Keratinocyte (primary cell): ENCODE measurements at places on chromosomes 5 and 9. TPM values are rescaled to one million over a fixed set of nuclear protein-coding genes. Genes with fewer than 3 reads are reported as not detected.

Gene C9orf153
- polyA plus RNA-seq = 0.05 to 0.09 TPM in 2 of 3 replicates, not detected in the other

Gene SPATA31A3
- not detected in 3 replicates for polyA plus RNA-seq

DNA sequence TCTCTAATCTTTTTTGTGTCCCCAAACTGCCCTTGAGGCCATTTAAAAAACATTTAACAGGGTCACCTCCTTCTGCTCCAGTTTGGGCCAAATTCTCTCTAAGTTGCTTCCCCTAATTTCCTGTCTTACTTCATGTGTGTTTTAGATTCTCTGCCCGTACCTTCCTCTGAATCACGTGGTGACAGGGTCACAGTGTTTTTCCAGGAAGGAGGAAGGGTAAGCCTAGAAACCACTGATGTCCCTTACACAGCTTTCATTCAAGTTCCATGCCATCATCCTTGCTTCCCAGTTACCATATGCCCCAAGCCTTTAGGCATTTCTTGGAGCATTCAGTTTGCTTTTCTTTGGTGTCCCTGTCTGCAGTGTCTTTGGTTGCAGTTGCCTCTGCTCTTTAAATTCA, 42.4 kb upstream of the MACIR start:
- DNase-seq = no peak

GRCh38 chr5:178292826-178293205, 60.2 kb upstream of the PHYKPL start:
- DNase-seq = no peak

GRCh38 chr5:105032917-105033316, 1470.3 kb upstream of the NUDT12 start:
- no peak for DNase-seq

Gene MLANA
- polyA plus RNA-seq = not detected in 3 replicates

Gene SPINK13
- not detected in 3 replicates for polyA plus RNA-seq

DNA sequence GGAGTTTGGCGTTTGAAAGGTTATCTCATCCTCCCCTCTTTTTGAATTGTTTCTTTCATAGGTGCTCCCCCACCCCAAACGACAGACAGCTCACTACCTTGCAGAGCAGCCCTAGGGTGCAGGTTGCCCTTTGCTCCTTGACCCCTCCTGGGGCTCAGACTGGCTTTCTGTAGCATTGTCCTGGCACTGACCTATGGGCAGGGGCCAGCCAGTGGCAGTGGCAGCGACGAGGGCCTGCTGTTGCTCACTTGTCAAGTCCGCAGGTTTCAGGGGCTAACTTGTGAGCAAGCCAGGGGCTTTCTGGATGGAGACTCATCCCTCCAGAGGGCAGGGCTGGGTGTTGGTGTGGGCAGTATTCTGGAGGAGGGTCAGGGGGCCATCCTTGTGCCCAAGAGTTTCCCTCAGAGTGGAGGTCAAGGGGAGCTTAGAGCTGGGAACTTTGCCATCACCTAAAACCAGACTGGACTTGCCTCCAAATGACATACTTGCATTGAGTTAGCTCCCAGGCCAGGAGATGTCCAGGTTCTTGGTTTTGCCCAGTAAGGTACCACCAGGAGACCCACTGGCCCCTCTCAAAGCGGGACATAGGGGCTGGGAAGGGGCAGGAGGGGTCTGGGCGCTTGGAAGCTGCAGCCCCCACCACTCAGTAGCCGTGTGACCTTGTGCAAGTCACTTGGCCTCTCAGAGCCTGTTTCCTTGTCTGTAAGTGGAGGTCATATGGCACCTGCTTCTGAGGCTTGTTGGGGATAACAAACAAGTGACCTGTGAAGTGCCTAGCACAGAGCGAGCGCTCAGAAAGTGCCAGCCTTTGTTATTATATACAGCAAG, 53.5 kb upstream of the CDKN2AIPNL start:
- DNase-seq = no peak

GRCh38 chr5:142466195-142466971, 141.6 kb upstream of the SPRY4 start:
- DNase-seq = no peak

DNA sequence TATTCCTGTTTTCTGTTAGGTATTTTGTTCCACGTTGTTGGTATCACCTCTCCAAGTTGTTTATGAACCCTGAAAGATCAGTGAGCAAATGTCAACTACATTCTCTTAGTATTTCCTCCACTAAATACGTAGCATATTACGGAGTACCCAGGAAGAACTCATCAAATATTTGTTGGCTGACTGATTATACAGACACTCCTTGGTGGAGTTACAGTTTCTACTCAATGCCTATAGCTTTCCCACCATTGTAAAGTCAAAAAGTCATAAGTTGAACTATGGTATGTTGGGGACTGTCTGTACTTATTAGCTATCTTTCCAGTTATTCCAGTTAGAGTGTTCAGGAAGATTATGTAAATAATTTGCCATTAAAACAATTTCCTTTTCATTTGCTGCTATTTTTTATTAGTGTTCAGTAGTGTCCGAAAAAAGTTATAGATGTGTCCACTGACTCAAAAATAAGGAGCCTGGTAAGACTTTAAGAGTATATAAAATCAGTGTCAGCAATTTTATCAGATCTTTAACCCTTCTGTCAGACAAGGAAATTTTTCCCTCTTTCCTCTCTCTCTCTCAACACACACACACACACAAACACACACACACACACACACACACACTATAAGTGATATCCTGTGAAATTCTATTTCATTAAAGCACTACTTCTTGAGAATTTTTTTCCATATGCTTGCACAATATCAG, 6.8 kb upstream of the APBA1 start:
- DNase-seq = no peak

Gene PRR16
- 0.05 to 0.23 TPM (median 0.20 TPM) in 3 replicates for polyA plus RNA-seq

DNA sequence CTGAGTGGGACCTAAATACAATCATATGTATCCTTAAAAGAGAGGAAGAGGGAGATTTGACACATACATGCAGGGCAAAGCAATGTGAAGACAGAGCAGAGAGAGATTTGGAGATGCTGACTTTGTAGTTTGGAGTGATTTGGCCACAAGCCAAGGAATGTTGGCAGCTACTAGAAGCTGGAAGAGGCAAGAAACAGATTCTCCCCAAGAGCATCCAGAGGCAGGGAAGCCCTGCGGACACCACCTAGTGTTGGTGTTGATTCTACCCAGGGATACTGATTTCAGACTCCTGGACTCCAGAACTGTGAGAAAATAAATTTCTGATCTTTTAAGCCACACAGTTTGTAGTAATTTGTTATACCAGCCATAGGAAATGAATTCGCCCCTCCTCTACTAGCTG, 64.9 kb upstream of the OSMR start:
- no peak for DNase-seq

Gene PPP1R26
- polyA plus RNA-seq = 4.3 to 4.7 TPM (median 4.5 TPM) in 3 replicates

Gene NSG2
- 0.09 TPM in 1 of 3 replicates, not detected in the others for polyA plus RNA-seq

- DNase-seq = peak; percentile 61
Measured at GRCh38 chr5:78615697-78616096, 32.9 kb downstream of the LHFPL2 start.

DNA sequence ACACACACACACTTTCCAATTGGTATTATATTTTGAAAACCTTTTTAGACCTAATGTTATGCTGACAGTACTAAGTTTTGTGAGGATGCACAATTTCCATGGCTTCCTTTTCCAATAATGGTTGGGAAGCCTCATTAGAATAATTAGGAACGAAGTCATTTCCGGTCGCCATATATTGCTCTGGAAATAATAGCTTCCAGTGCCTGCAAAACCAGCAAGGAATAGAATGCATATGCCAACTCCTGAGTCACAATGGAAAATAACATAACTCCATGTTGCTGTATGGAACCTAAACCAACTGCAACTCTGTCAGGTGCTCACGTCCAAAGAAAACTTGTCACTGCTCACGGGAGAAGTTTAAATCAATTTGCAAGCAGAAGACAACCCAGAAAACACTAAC, 222.0 kb downstream of the EBF1 start:
- DNase-seq = no peak

DNA sequence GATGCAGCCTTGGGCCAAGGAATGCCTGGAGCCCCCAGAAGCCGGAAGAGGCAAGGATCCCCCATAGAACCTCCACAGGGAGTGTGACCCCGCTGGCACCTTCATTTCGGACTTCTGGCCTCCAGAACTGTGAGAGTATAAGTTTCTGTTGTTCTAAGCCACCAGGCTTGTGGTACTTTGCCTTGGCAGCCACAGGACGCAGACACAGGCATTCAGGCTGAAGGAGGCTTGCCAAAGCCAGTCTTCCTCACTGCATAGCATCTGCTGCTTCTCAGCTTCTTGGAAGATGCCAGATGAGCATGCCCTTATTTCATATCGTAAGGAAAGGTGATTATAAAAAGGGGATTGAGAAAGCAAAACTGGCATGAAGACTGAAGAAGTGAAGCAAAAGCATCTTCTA, 61.1 kb upstream of the TAS2R1 start:
- DNase-seq = no peak

Gene TGFBI
- polyA plus RNA-seq = 270 to 490 TPM (median 379 TPM) in 3 replicates

- no peak for DNase-seq
Measured at GRCh38 chr9:98642661-98643312, 65.9 kb downstream of the GABBR2 start.

DNA sequence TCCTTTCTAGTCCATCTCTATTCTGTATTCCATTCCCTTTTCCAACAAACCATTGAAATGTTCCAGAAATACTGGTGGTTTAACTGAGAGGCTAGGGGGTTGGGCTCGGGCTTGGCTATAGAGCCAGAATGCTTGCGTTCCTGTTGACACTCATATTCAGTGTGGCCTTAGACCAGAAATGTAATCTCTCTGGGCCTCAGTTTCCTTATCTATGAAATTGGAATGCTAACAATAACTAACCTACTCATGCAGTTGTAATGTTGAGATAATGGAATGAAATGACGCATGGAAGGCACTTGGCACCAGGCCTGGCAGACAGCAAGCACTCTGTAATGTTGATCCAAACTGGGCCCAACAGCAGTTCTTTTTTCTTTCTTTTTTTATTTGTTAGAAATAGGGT, 26.8 kb downstream of the JADE2 start:
- no peak for DNase-seq

DNA sequence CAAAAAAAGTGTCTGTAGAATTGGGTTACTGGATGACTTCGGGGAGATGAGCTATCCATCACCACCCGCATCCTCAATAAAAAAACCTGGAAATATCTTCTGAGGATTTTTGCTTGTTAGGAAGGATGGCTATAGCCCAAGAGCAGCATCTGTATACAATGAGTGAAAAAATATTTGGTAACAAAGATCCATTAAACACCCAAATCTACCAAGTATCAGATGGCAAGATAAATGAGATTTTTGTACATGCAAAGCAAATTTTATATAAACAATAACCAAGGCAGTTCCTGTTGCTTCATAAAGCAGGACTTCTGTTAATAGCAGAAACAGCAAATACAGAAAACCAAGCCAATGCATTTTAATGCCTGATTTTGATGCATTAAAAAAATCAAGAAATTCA, 166.6 kb downstream of the SLC28A3 start:
- no peak for DNase-seq

Gene INSL4
- 0.04 TPM in 1 of 3 replicates, not detected in the others for polyA plus RNA-seq

Gene FGF18
- polyA plus RNA-seq = 0.03 to 0.06 TPM (median 0.05 TPM) in 3 replicates

Gene PCDHB9
- polyA plus RNA-seq = 0.01 TPM in 1 of 3 replicates, not detected in the others

DNA sequence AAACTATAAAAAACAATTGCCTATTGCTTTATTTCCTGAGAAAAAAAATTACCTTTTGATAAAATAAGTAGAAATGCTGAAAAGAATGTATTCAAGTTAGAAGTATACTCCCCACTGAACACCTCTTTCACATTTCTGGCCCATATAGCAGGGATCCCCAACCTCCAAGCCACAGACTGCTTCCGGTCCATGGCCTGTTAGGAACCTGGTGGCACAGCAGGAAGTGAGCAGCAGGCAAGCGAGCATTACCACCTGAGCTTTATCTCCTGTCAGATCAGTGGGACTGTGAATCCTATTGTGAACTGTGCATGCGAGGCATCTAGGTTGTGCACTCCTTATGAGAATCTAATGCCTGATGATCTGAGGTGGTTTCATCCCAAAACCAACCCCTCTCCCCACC, 563.9 kb downstream of the RAB3C start:
- DNase-seq = no peak

Gene DMRT3
- not detected in 3 replicates for polyA plus RNA-seq

Gene FSD1L
- polyA plus RNA-seq = 1.8 to 5.2 TPM (median 3.4 TPM) in 3 replicates

DNA sequence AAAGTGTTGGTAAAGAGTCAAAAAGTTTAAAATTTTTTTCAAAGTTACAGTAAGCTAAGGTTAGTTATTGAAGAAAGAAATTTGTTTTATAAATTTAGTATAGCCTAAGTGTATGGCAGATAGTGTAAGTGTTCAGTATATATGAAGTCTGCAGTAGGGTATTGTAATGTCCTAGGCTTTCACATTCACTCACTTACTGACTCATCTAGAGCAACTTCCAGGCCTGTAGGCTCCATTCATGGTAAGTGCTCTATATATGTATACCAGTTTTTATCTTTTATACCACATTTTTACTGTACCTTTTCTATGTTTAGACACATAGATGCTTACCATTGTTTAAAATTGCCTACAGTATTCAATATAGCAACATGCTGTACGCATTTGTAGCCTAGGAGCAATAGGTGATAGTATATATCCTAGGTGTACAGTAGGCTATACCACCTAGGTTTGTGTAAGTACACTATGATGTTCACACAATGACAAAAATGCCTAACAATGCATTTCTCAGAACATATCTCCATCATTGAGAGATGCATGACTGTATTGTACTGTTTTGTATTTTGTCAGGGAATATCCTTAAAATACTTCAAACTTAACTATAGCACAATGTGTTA, 38.5 kb downstream of the CYSTM1 start:
- DNase-seq = no peak

Gene WASHC1
- polyA plus RNA-seq = 5.3 to 12.3 TPM (median 7.7 TPM) in 3 replicates

Gene KIF24
- polyA plus RNA-seq = 1.1 to 1.8 TPM (median 1.5 TPM) in 3 replicates

GRCh38 chr9:93464876-93465275, 11.5 kb upstream of the FAM120AOS start:
- no peak for DNase-seq

Gene LHX3
- not detected in 3 replicates for polyA plus RNA-seq

Gene SUSD3
- polyA plus RNA-seq = 0.20 to 0.37 TPM in 2 of 3 replicates, not detected in the other

DNA sequence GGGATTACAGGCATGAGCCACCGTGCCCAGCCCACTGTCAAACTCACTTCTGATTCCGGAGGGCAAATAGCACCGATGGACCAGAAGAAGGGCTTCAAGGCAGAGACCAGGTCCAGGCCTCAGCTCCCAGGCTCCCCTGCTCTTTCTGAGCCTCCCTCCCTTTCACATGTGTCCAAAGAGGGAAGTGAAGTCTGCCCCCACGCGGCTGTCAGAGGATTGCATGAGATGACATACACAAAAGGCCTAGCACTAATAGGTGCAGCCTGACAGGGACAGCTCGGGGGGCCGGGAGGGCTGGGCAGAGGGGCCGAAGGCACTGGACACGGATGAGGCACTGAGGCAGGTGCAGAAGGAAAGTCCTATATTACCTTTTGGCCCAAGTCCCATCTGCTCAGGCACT, 16.1 kb downstream of the FBP1 start:
- DNase-seq = no peak

- DNase-seq = no peak
Measured at GRCh38 chr5:138353560-138354080, 1.1 kb downstream of the KDM3B start.

DNA sequence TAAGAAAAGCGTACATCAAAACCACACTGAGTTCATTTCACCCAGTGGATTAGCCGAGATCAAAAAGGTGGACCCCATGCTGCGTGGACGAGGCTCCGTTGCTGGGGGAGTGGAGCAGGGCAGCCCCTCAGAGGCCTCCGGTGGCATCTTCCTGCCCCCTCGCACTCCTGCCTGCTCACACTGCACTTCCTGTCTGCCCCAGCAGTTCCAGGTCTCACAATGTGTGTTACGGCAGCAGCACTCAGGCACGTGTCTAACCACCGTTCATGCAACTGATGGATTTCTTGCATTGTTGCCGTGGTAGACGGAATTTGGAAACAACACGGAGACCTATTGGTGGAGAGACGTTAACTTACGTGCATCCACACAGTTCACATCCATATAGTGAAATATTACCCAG, 196.6 kb upstream of the OTULINL start:
- DNase-seq = no peak
